Stimulated activated CD8-positive, alpha-beta memory T cell treated with anti-CD3 and anti-CD28 coated beads, Interleukin-2, amount 100 ng/mL, for 1 hour (primary cell): ENCODE measurements at places on chromosomes 4 and X.

DNA sequence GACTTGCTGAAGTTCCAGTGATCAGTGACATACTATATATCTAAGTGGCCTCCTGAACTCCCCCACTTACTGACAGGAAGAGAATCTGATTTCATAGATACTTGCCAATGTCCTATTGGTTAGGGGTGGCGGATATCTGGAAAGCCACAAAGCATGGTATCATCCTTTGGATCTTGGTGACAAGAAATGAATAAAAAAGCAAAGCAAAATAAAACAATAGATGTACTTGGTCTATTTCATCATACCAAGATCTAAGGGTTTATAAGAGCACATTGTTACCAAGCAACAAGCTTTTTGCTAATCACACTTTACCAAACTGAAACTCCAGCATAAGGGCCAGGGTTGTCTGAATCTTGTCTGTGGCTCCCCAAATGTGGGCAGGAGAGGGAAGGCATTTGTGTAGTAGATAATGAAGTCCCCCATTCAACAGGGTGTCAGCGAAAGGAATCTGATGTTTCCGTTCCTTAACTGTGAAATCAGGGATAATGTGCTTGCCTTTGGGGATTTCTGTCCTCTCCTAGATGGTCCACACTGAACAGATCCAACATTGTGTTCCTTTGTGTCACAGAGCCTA lies 125.0 kb upstream of the SMIM10 start:
- DNase-seq: no peak

DNA sequence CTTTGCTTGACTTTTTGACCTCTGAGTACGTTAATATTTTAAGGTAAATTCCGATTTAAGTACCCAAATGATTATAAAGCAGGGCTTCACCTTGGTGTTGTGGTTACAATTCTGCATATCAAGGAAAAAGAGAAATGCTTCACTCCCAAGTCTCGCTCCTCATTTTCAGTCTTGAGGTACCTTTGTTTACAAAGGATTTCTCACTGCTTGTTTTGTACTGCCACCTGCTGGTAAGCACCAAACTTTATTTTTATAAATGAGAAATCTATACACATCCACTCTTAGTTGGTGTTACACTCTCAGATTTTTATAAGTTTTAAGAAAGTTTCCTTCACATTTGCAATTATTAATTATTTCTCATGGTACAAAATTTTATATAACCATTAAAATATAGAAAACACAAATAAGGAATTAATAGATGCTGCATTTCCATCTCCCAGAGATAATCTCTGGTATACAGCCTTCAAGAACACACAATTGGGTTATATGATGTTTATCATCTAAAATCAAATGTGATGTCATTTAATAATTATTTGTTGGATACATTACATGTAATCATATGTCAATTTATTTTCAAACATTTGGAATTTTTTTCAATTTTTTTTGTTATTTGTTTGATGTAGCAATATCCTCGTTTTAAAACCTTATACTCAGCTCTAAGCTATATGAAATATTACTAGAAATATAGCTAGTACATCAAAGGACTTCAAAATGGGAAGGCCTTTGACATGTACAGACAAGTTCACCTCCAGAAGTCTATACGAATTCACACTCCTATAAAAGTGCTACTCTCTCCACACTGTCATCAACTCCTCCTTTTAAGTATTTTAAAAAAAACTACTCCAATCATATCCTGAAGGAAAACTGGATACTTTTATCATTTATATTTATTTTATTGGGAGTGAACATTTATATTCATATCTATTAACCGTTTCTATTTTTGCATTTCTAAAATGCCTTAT lies 179.9 kb downstream of the KCNIP4 start:
- DNase-seq: no peak

GRCh38 chr4:3753726-3754412 lies 12.3 kb upstream of the ADRA2C start:
- DNase-seq: no peak

DNA sequence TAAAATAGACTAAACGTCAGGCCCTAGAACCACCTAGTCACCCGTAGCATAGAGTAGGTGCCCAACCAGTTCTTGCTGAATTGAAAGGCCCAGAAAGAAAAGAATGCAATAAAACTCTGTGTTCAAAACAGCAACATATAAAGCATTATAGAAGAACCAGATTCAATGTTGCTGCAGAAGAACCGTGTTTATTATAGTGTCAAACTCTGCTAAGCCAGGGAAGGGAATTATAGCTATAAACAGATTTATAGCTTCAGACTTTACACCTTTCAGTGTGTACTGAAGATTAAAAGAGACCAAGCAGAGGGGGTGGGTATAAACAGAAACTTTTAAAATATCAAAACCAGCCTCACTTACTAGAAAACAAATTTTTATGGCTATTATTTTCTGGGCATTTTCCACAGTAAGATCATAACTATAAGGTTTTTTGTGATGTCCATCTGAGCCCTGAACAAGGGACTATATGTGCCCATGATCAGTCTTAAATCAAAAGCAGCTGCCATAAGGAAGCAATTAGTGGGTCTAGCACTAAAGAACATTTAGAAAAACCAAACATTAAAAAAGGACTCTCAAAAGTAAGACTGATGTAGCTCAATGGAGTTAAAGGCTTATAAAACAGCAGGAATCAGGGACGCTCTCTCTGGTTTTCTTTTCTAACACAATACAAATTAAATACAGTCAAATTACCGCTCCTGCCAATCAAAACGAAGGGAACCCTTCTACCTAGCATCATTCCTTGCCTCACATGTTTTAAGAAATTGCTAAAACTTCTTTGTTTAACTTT lies 219.7 kb upstream of the ETNPPL start:
- DNase-seq: no peak

DNA sequence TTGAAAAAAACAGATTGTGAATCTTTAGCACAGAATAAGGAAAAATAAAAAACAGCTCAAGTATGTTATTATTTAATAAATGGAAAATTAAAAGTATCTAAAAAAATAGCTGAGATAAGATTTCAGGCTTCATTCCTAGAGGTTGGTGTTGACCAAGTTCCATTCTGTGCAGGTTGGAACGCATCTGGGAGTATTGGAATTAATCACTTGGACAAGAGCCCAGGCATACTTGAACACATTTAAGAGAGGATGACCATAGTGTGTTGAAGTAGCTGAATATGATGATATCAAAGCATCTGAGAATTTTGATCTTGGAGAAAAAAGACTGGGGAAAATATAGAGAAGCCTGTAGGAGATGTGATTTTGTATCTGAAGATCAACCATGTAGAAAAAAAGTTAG lies 54.6 kb upstream of the VCX start:
- no peak for DNase-seq
